NCI-H2081 (cell line): ENCODE measurements at places on chromosomes 7 and 10.

DNA sequence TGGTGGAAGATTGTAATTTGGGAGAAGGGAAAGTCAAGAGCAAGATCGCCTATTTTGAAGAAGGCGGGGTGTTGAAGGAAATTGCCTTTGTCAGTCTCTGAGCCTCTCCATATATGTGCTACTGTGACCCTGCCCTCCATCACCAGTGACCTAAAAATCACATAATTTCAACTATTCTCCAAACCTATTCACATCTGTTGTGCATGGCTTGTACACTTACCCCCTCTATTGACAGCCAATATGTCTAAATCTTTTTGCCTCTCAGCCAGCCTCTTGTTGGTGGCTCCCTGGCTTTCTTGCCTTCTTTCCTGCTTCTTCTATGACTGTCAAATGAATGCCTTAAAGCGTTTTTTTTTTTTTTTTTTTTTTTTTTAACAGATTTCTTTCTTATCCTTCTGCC is 295.6 kb downstream of the AUTS2 start:
- peak; percentile 56 for DNase-seq

DNA sequence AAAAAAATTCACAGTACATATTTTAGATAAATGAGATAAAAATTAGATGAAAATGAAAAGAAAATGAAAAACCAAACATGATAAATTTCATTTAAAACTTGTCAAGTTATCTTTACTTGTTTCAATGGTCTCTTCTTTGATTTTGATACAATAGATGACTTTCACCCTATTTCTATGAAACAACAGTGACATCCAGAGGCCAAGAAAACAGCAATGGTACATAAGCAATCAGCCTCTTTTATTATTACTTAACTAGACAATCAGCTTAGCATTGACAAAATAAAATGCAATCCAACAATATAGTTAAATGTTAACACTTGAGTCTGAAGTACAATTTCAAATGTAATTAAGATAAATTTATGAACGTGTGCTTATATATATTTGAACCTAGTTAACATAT is 74.8 kb upstream of the GPR37 start:
- DNase-seq: no peak

GRCh38 chr10:121579656-121580055 is 18.6 kb downstream of the FGFR2 start:
- DNase-seq: no peak

DNA sequence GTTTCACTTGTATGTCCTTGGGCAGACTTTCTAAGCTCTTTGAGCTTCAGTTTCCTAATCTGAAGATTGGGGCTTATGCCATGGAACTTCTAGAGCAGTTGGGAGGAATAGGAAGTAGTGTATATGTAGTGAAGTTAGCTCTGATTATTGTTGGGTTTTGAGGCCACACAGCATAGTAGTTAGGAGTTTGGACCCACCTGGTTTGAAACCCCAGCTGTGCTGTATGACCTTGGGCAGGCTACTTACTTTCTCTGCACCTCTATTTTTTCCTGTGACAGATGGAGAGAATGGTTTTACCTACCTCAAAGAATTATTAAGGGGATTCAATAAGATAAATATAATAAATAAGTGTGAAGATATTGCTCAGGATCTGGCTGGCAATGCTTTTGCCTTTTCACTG is 61.4 kb upstream of the ADRB1 start:
- no peak for DNase-seq

GRCh38 chr10:55374917-55375316 is 573.9 kb upstream of the PCDH15 start:
- DNase-seq: no peak

- DNase-seq: no peak
Observed at GRCh38 chr7:135843214-135843613, 94.6 kb upstream of the FAM180A start.

DNA sequence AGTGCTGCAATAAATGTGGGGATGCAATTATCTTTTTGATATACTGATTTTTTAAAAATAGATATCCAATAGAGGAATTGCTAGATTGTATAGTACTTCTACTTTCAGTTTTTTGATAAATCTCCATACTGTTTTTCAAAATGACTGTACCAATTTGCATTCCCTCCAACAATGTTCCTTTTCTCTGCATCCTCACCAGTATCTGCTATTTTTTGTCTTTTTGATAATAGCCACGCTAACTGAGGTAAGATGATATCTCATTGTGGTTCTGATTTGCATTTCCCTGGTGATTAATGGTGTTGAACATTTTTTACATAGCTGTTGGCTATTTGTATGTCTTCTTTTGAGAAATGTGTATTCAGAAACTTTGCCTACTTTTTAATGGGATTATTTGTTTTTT is 217.7 kb upstream of the MTPN start:
- DNase-seq: no peak

- no peak for DNase-seq
Observed at GRCh38 chr7:47207956-47208355, 374.0 kb downstream of the TNS3 start.
